ELR (cell line): ENCODE measurements at places on chromosomes 12 and 14.
A peak's percentile ranks its signal among the peaks of the same experiment; 100 is the strongest.

GRCh38 chr14:92516966-92517506, 3.5 kb downstream of the RIN3 start:
- DNase-seq, result no peak

- peak; percentile 41 for DNase-seq
Observed at GRCh38 chr12:85923767-85924331, 49.8 kb downstream of the NTS start.

DNA sequence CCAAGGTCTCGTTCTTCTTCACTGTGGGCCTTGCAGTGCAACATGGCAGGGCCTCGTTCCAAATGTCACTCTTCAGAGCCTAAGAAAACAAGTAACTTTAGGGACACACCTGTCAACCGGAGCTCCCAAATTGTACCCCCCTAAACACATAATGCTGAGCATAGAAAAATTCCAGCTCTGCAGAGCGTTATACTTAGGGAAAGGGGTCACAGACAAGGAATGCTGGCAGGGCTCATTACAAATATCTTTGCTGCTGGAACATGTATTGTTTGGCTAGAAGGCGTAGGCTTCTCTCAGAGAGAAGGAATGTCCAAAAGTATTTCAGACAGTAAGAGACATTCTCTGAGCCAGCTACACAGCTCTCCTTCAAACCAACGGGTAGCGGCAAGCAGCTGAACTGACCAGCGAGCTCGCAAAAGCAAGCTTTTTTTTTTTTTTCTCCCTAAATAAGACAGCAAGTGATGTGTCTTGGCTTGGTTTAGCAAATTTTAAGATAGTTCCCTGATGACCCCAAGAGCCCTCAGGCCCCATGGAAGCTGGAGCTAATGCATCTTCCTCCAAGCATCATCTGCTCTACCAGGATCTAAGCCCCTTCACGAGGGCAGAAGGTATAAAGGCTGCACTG, 24.5 kb downstream of the SSH1 start:
- DNase-seq, result peak; percentile 79

DNA sequence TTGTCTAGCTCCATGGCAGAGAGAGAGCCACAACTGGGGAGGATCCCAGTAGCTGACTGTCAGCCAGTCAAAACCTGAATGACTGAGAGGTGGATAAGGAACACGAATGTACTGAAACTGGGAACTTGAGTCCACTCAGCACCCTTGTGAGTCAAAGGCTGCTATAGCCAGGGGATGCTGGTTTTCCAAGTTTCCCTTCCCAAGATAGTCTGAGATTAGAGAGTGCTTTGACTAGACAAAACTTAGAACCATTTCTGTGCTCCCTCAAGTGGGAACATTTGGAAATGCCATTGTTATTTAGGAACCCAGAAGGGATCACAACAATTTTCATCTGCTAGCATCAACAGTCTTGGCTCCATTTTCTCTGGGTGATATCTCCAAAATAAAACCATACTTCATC, 4.0 kb downstream of the PRKAG1 start:
- DNase-seq, result peak; percentile 50

DNA sequence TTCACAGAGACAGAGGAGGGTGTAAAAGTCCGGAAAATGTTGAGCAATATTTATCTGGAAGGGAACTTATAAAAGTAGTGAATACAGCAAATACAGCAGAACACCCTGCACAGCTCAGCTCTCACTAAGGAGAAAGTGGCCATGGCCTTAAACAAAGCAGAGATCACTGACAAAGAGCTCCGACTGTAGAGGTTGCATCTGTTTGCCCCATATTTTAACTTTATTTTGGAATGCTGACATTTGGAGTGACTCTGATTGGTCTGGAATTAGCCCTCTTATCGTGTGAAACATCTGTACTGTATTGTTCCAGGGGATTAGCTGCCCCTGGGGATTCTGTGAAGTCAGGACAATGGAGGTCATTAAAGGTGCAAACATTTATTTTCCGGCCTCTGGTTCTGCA, 1275.7 kb upstream of the FLRT2 start:
- no peak for DNase-seq

DNA sequence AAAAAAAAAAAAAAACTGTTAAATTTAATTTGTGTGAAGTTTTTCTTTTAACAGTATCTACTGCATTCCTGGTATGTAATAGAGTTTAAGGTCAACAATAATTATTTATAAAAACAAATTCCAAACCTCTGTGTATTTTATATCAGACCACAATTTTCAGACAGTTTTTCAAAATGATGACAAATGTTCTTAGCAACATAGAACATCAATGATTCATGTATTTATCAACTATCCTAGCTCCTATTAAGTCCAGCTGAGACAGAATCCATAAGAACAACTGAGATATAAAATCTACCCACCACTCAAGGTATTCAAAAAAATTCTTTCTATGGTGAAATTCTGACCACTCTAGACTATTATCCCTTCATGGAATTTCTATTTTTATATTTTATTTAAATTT, 144.5 kb downstream of the EPS8 start:
- DNase-seq, result peak; percentile 79

- DNase-seq, result no peak
Observed at GRCh38 chr12:100572184-100572583, 1.3 kb upstream of the GAS2L3 start.

GRCh38 chr12:109727039-109727723, 13.6 kb downstream of the FAM222A start:
- no peak for DNase-seq

- peak; percentile 64 for DNase-seq
Observed at GRCh38 chr12:2876431-2877046, 435 bp downstream of the FOXM1 start.

- DNase-seq, result peak; percentile 6
Observed at GRCh38 chr14:37340353-37340752, 142.6 kb downstream of the MIPOL1 start.

DNA sequence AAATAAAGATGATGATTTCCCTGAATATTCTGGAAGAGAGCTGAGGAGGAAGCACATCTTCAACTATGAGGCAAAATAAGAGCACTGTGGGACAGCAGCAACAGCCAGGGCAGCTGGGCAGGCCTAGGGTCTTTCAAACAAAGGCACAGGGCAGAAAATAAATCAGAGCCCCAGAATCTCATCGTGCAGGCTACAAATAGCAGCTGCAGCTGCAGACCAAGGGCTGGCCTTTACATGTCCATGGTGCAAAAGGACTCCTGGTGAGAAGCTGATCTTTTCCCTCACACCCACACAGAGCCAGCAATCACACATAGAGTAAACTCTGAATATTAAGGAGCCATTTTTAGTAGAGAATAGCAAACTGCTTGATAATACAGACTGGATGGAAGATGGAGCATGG, 13.6 kb upstream of the MYBPC1 start:
- no peak for DNase-seq

DNA sequence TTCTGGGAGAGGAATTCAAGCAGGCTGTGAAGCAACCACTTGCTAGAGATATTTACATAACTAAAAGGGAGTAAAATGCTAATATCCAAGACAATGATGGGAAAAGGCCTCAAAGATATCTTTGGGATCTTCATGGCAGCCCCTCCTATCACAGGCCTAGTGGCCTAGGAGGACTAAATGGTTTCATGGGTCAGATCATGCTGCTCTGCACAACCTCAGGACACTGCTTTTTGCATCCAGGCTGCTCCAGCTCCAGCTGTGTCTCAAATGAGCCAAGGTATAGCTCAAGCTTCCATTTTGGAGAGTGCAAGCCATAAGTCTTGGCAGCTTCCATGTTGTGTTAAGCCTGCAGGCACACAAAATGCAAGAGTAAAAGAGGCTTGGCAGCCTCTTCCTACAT, 195.6 kb upstream of the SSTR1 start:
- DNase-seq, result no peak

DNA sequence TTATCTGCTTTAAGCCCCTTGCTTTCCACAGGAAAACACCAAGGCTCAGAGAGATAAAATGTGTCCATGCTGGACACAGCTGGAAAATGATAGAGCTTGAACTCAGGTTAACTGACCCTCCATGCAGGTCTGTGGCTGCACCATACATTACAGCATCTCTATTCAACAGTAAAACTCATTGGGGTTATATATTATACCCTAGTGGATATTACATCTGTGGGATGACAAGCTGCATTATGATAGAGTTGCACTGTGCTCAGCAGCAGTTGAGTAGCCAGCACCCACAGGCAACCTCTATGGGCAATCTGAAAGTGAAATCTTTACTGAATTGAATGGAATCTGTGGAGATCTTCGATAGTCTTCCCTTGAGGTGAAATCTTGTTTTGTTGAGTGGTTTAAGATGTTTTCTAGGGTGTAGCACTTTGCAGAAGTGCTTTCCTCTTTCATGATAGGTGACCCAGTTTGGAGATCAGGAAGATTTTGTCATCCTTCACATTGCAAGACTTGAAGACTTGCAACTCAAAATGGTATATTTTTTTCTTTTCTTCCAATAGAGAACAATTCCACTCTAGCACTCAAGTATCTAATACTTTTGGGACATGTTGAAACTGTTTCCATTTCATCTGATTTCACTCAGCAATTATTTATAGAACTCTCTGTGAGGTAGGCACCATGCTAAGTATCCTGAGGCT, 389.2 kb downstream of the RAD51B start:
- no peak for DNase-seq

- DNase-seq, result no peak
Observed at GRCh38 chr12:84497819-84498218, 414.8 kb downstream of the SLC6A15 start.

GRCh38 chr12:2507814-2508213, 287.0 kb upstream of the FKBP4 start:
- no peak for DNase-seq

- no peak for DNase-seq
Observed at GRCh38 chr12:31001581-31002360, 71.9 kb upstream of the DDX11 start.

DNA sequence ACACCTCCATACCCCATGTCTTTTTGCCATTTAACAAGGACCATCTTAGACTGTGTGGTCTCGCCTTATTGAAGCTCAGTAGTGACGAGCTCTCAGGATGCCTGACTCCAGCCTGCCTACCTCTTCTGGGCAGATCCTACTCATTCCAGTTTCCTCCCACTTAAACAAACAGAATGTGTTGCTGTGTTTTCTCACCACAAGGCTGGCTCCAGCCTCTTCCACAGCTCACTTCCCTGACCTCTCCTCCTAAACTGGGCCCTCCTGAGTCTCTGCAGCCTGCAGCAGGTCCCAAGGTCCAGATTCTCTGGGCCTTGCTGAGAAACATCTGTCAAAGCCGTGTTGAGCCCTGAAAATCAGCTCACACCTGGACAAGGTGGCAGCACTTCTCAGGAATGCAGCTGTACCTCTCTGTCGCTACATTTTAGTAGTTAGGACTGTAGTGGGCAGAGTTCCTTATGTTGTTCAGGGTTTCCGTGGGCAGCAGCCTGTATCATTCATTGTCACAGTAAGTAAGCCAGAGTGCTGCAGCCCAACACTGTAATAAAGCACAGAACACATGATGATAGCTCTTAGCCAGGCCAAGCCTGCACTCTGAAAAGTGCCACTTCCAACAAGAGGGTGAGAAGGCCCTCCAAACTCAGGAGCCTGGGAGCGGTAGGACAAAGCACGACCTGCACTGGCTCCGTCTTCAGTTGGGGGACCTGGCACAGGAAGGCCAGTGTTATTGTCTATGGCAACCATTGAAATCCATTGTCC, 68.5 kb downstream of the NKX2-1 start:
- DNase-seq, result no peak

DNA sequence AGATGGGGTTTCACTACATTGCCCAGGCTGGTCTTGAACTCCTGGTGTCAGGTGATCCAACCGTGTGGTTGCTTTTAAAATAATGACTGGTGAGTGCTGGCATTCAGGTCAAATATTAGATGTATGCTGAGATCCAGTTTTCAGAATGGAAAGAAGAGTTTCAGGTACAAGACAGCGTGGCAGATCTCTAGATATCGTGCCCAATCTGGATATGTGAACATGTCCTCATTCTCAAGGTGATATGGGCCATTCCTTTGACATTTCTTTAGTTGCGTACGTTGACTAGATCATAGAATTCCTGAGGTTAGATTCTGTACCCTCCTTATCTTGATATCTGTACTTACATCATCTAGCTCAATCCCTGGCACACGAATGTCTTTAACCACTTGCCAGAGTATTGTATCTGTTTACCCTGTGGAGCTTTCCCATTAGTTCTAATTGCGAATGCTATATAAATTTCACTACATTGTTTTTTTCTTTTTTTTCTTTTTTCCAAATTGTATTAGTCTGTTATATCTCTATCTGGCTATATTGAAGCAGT, 80.2 kb downstream of the ANO6 start:
- DNase-seq, result peak; percentile 3

- no peak for DNase-seq
Observed at GRCh38 chr14:102013669-102014200, 49.4 kb downstream of the DYNC1H1 start.

GRCh38 chr12:46818642-46819041, 7.2 kb downstream of the SLC38A4 start:
- DNase-seq, result no peak

DNA sequence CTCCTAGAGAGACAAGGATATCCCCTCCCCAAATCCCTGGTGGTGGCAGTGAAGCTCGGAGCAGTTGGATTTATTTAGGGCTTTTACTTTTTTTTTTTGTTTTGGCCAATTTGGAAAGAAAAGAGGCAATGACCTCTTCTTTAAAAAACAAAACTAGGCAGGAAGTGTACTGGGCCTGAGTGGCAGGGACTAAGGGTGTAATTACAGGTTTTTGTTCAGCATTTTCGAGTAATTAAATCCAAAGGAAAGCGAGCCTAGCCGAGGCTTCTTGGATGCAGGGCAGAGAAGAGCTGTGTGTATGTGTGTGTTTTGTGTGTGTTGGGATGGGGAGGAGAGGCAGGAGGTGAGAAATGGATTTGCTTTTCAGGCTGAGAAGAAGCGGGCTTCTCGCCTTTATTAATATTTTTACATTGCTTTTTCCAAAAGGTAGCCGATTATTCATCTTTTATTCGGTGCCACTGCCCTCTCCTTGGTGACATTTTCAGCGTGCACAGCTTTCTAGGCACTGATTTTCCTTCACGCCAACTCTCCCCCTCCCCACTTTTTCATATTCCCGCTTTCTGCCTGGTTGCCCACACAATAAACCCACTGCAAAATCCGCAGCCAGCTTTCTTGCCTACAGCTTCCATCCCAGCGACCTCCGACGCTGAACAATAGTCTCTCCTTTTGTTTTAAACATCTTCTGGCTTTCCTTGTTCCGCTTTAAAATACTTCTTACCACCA, 8.9 kb upstream of the IRF2BPL start:
- DNase-seq, result no peak

DNA sequence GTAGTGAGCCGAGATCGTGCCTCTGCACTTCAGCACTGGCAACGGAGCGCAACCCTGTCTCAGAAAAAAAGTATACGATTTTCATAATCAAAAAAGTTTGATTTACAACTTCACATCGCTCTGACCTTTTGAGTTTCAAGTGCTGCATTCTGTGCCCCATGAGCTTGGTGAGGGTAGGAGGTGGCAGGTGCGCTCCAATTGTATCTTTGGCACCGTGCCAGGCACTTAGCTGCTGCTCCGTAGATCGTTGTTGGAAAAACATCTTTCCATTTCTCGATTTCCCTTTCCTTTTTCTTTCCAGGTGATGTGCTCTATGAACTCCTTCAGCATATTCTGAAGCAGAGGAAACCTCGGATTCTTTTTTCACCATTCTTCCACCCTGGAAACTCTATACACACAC, 203.7 kb downstream of the ETV6 start:
- DNase-seq, result no peak
